ENCODE measurements at places on chromosomes 7 and 10.

GRCh38 chr7:82539969-82540368 is 96.4 kb upstream of the CACNA2D1 start:
- DNase-seq, result no peak

DNA sequence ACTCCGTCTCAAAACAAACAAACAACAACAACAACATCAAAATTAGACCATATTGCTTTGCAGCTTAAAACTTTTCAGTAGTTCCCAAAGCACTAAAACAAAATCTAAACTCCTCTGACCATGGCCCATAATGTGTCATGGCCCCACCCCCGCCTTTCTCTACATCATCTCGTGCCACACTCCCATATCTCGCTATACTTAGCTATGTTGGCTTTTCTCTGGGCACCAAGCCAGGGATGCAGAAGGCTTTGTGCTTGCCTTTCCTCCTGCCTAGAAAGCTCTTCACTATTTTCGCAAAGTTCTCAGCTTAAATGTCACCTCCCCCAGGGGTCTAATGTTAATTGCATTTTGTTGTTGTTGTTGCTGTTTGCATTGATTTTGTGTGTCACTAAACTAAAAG is 15.1 kb upstream of the SLC16A12 start:
- DNase-seq, result no peak

- no peak for DNase-seq
Measured at GRCh38 chr7:131444683-131445082, 111.7 kb downstream of the PODXL start.

DNA sequence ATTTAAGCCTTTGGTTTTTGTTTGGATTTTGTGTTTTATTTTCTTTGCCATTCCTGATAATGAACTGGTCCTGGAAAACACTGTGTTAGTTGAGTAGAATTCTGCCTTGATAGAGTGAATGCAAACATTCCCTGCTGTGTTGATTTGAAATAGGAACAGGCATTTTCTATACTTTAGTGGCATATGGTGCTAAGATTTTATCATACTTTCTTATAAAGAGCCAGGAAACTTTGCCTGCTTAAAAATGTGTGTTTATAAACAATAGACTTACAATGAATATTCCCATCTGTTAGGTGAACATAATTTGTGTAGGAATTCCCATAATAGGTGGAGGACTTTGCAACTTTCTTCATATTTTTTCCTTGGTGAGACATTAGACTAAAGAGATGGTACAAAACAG is 333.3 kb downstream of the SDK1 start:
- no peak for DNase-seq

GRCh38 chr7:83738291-83738835 is 89.4 kb upstream of the SEMA3E start:
- DNase-seq, result no peak

Measured in NCI-H524 (cell line).